ENCODE measurements at places on chromosomes 6 and 20. TPM values are rescaled to one million over a fixed set of nuclear protein-coding genes. Genes with fewer than 3 reads are reported as not detected.

DNA sequence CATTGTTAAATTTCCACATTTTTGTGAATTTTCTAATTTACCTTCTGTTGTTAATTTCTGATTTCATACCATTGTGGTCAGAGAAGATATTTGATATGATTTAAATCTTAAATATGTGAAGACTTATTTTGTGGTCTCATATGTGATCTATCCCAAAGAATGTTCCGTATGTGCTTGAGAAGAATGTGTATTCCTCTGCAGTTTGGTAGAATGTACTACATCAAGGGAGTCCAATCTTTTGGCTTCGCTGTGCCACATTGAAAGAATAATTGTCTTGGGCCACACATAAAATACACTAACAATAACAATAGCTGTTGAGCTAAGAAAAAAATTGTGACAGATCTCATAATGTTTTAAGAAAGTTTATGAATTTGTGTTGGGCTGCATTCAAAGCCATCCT is 176.2 kb upstream of the PRND start:
- no peak for DNase-seq
- H3K4me3 ChIP-seq = no peak overlapping the region
- no peaks in the 10 kb centered on the region for H3K4me1 ChIP-seq
- H3K27me3 ChIP-seq = peaks cover 2% of the 10 kb centered on the region

DNA sequence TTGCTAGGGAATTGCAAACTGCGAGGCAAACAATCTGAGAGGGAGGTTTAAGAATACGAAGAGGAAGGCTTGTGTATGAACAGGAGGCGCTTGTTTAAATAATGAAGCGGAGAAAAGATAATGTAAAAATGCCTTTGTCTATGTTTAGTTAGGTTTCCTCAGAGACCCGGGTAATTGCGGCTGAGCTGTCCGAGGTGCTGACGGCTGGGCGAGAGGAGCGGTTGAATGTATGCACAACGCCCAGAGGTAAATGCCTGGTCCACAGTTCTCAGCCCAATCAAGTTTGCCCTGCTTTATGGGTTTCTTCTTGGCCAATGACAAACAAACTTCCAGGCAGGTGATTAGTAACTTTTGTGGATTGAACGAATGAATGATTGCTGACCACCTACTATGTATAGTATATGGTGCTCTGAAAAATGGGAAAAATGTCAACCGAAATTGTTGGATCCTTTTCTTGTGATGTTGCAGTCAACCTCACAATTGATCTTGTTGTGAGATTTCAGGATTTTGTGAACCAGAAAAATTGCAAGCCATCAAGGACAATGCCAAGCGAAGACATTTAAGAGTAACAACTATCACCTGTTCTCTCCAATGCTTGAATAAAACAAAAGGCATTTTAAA is 38.3 kb upstream of the SLC32A1 start:
- no peaks in the 10 kb centered on the region for H3K4me1 ChIP-seq
- H3K4me3 ChIP-seq = no peak overlapping the region
- no peaks in the 10 kb centered on the region for H3K36me3 ChIP-seq
- no peak overlapping the region for H3K27ac ChIP-seq

Gene UBE2J1
- total RNA-seq = 28.3 TPM

Gene SLC16A10
- 5.1 TPM for total RNA-seq

Gene TRAPPC3L
- 0.09 TPM for total RNA-seq

DNA sequence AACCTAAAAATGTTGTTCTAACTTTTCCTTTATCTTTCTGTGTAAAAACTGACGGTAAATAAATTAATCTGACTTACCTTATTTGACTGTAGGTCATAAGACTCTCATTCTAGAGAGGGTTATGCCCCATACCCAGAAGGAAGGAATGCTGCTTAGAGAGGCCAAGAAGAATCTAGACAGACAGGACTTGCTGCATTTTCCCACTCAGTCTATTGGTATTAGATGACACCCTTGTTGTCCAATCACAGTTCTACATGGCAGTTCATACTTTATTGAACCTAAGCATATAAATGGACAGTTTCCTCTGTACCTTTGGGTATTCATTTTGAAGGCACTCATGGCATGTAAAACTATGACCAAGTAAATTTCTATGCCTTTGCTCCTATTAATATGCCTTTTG is 359.6 kb upstream of the ID4 start:
- no peak for DNase-seq
- H3K4me3 ChIP-seq = no peak overlapping the region
- no peaks in the 10 kb centered on the region for H3K36me3 ChIP-seq

DNA sequence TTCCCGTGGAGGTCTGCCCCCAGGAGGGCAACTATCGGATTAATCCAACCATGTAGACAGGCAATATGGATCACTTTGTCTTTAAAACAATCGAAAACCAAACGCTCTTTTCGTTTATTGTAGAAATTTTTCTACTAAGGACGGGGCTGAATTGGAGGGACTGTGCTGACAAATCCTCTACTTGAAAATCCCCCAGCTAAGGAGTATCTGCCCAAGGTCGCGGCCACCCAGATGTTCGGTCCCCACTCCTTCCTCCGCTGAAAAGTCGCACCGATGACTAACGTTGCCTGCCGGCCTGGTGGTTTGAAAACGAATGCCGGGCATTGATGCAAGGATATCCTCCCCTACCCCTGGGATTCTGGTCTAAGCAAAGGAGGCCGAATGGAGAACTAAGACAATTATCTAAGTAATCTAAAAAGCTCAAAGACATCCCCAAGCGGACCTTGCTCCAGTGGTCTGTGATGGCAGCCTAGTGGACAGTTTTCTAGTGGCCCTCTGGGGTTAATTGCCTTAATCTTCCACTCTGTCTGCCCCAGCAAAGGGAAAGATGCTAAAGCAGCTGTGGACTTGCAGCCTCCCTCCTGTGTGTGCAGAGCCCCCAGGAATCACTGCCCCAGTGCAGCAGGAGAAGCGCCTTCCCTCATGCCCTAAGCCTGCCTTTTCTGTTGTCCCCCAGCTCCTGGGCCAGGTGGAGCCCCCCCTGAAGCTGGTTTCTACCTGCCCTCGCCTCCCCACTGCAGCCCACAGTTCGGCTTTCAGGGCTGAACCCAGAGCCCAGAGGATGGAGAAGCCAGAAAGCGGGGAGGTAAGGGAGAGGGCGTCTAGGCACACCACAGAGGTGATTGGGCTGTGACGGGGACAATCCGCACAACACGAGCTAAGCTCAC is 3.6 kb upstream of the FOXC1 start:
- H3K4me1 ChIP-seq = peaks cover 38% of the 10 kb centered on the region
- H3K36me3 ChIP-seq = no peaks in the 10 kb centered on the region
- no peak overlapping the region for H3K4me3 ChIP-seq
- H3K27ac ChIP-seq = no peak overlapping the region

DNA sequence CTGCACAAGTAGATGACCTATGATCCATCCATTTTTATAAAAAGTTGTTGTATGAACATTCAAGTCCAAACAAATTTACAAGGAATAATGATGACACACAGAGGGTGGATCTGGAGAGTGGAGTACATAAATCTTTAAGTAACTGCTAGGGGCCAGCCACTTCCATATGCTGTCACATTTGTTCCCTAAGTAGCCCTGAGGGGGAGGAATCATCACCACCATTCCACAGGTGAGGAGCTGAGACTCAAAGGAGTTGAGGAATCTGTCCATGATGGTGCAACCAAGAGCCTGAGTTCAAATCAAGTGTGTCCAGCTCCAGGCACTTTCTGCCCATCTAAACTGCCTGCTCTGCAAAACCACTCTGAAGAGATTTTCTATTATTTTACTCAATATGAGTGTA is 132.1 kb downstream of the AIG1 start:
- no peak for DNase-seq
- no peak overlapping the region for H3K4me3 ChIP-seq
- peaks cover 6% of the 10 kb centered on the region for H3K4me1 ChIP-seq
- H3K27ac ChIP-seq = no peak overlapping the region
- H3K27me3 ChIP-seq = no peaks in the 10 kb centered on the region

DNA sequence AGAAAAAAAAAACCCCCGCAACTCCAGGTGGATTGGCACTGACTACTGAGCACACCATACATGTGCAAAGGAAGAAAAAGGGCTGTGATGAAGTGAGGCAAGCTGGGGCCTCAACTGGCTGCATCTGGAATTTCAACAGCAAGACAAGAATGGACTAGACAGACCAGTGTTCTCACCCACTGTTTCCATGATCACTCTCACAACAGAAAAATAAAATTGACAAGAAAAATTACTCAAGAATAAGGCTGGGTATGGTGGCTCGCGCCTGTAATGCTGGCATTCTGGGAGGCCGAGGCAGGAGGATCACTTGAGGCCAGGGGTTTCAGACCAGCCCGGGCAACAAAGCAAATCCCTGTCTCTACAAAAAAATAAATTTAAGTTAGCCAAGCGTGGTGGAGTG is 18.8 kb downstream of the ZNF217 start:
- no peak overlapping the region for H3K4me3 ChIP-seq
- H3K27me3 ChIP-seq = no peaks in the 10 kb centered on the region
- peaks cover 8% of the 10 kb centered on the region for H3K4me1 ChIP-seq
- H3K27ac ChIP-seq = no peak overlapping the region
- no peak for DNase-seq

Gene MAS1L
- total RNA-seq = not detected

Gene GRIK2
- total RNA-seq = 1.3 TPM

- no peak overlapping the region for H3K27ac ChIP-seq
- DNase-seq = peak; percentile 5
- H3K4me1 ChIP-seq = no peaks in the 10 kb centered on the region
- H3K4me3 ChIP-seq = no peak overlapping the region
- H3K27me3 ChIP-seq = no peaks in the 10 kb centered on the region
- H3K36me3 ChIP-seq = no peaks in the 10 kb centered on the region
These were observed 332.0 kb downstream of the HAO1 start for GRCh38 chr20:7608250-7608649.

Gene VSX1
- total RNA-seq = not detected

DNA sequence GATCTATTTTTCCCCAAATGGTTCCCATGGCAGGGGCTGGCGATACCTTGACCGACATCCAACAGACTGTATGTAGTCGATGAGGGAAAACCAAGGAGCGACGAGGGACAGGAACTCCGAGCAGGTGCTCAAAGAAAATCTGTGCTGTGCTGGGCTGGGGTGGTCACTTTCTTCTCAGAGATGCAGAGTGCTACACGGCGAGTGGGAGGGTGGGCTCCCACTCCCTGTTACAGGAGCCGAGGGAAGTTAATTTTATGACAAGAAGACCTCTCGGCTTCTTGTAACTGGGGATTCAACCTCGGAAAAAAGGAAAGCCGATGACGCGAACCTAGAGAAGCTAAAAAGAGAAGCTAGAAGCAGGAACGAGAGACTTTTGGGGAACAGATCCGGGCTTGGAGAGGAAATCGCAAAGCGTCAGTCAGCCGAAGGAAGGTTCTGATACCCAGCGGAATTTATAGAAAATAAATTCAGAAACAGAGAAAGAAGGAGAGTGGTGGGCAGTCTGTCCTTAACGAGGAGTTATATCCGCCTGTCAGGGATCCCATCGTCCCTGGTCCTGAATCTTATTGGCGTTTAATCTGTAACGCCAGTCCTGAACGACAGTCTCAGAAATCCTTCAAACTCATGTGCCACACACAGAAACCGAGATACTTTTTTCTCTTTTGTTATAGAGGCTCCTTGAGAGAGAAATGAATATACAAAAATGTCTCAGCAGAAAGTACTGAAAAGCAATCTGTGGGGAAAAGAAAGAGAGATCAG is 84.6 kb upstream of the ZNF322 start:
- H3K4me3 ChIP-seq = no peak overlapping the region
- H3K36me3 ChIP-seq = no peaks in the 10 kb centered on the region
- no peak for DNase-seq
- H3K4me1 ChIP-seq = no peaks in the 10 kb centered on the region

GRCh38 chr6:28373925-28374324 is 24.2 kb downstream of the ZKSCAN3 start:
- DNase-seq = no peak
- H3K4me3 ChIP-seq = no peak overlapping the region
- no peak overlapping the region for H3K27ac ChIP-seq
- H3K4me1 ChIP-seq = no peaks in the 10 kb centered on the region
- H3K27me3 ChIP-seq = no peaks in the 10 kb centered on the region

- DNase-seq = no peak
- no peak overlapping the region for H3K27ac ChIP-seq
- H3K4me1 ChIP-seq = peaks cover 19% of the 10 kb centered on the region
- no peak overlapping the region for H3K4me3 ChIP-seq
- H3K36me3 ChIP-seq = peaks cover 25% of the 10 kb centered on the region
These were observed 13.1 kb downstream of the TNXB start for GRCh38 chr6:32096087-32096393.

Gene RIN2
- total RNA-seq = 26.0 TPM

Data from muscle of leg (tissue), 16 donors.